ENCODE measurements at places on chromosomes 16 and 17.

DNA sequence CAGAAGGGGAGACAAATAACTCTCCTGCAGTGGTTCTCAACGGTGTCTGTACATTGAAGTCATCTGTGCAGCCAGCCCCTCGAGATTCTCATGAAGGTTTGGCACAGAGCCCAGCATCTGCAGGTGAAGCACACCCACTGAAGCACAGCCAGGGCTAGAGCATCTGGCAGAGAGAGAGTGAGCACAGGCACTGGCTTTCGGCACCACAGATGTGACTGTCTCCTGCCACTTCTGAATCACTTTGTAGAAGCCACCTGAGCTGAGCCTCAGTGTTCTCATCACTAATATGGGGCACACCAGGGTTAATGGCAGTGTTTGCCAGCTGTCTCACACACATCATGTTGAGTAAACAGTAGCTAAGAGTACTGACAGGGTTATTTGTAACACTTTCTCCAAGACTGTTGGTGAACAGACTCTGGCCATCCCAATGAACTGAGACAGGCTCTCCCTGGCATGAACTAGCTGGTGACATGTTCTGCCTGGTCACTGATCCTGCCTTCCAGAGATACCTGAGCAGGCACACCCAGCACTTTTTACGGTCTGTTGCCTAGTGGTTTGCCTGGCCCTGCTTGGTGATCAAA is 10.9 kb downstream of the HSPB9 start:
- peak; percentile 62 for DNase-seq

- peak; percentile 55 for DNase-seq
These were observed 454.1 kb downstream of the HS3ST3B1 start for GRCh38 chr17:14755002-14755401.

- no peak for DNase-seq
These were observed 12.7 kb downstream of the CNEP1R1 start for GRCh38 chr16:50037662-50038220.

DNA sequence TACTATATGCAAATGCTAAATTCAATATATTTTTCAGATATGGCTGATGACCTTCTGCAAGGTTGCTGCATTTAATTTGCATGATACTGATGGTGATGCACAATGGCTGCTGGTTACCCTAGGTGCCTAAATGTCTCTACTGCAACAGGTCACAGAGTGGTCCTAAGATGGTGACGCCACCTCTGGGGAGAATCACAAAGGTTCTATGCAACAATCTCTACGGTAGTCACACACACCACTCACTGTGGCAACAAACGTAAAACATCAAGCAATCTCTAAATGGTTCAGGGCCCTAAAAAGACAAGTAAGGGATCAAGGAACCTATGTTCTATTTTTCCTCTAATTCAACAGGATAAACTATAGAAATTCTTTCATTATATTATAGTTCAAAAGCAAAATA is 293.3 kb downstream of the CEP112 start:
- DNase-seq: no peak

DNA sequence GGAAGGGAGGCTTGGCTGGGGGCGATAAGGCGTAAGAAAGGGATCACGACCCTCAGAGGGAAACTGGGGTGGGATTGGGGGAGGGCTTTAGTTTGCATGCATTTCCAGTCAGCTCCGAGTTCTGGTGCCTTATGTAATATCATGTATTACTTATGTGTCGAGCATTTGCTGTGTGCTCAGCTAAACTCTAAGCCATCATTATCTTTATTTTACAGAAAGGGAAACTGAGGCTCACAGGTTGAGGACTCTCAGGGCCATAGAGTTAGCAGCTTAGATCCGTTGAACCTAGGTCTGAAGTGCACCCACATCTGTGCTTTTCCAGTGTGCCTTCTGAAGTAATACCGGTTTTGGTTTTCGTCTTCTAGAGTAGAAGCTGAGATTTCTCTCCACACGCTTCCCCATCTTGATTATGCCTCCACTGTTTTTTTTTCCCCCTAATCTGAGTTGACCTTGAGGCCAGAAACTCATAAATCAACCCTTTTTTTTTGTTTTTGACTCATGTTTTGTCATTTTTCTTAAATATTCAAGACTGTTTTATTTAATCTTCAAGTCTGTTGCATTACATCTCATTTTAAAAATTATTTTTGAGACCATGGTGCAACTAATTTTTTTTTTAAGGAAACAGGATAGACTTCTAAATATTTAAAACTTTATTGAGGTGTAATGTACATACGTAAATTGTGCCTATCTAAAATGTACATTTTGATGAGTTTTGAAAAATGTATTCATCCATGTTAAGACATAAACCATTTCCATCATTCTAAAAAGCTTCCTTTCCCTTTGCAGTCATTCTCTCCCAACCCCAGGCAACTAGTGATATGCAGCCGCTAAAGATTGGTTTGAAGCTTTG is 741 bp downstream of the CYB5B start:
- DNase-seq: no peak

DNA sequence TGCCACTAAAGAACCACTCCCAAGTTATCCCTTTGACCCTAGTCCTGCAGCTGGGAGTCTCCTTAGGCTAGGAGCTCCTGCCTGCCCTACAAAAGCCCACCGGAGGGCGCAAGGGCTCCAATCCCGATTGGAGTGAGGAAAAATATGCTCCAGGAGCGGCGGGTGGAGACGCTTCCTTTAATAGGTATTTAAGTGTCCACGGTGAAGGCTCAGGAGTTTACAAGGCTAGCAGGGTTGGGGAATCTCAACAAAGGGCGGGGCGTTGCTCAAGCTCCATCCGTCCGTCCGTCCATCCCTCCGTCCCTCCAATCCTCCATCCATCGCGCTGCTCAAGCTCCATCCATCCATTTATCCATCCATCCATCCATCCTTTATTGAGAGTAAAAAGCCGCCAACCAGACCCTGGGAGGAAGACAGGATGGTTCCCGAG is 556 bp upstream of the SPNS1 start:
- peak; percentile 72 for DNase-seq

DNA sequence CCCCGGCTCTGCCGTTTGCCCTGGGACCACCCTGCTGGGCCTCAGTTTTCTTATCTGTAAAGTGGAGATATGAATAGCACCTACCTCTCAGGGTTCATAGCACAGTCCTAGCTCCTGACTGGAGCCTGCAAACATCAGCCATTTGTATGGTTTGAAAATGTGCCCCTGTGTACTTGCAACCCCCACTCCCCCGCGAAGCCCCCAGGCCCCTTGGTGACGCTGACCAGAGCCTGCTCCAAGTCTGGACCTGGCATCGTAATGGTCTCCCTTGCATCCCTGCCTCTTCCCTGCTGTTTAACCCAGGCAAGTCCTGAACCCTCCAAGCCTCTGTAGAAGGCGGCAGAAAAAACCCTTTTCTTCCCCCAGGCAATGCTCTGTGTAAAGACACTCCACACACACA is 128.0 kb downstream of the IRF8 start:
- no peak for DNase-seq

GRCh38 chr17:27891841-27892240 is 1.3 kb downstream of the LYRM9 start:
- DNase-seq: no peak

DNA sequence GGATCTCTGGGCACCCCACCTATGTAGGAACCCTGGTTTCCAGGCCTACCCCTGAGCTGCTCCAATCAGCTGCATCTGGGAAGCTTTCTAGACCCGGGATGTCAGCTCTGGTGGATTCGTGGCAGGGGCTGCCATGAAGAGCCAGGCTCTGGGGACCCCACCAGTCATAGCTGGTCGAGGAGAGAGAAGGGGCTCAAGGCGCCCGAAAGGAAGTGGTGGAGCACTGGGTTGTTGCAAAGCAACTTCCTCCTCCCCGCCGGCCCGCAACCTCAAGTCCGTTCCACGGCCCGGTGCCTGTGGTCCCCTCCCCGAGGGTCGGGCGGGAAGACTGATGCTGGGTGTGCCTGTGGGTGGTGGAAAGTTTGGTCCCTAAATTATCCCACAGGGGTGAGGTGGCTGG is 10.2 kb downstream of the TBKBP1 start:
- DNase-seq: no peak

DNA sequence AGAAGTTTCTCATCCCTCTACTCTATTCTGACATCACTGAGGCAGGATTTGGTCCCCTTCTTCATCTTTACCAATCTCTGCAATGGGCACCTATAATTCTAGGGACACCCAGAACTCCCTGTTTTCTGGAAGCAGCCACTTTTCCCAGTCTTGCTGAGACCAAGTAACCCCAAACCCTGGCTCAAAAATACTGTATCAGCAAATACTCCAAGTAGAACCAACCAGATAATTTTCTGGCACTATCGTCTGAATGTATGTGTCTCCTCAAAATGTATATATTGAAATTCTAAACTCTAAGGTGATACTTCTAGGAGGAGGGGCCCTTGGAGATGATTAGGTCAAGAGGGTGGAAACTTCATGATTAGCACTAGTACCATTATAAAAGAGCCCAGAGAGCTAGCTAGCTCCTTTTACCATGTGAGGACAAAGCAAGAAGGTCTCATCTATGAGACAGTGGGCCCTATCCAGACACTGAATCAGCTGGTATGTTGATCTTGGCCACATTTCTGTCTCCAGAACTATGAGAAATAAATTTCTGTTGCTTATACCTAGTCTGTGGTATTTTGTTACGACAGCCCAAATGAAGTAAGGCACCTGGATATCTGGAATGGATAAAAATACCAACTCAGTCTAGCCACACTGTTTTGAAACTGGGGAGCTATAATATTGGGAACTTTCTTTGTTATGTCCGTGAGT is 464.4 kb downstream of the CDH11 start:
- DNase-seq: peak; percentile 2

GRCh38 chr17:63589646-63590045 is 11.0 kb upstream of the TACO1 start:
- DNase-seq: no peak

GRCh38 chr16:4026854-4027253 is 89.4 kb downstream of the ADCY9 start:
- no peak for DNase-seq

DNA sequence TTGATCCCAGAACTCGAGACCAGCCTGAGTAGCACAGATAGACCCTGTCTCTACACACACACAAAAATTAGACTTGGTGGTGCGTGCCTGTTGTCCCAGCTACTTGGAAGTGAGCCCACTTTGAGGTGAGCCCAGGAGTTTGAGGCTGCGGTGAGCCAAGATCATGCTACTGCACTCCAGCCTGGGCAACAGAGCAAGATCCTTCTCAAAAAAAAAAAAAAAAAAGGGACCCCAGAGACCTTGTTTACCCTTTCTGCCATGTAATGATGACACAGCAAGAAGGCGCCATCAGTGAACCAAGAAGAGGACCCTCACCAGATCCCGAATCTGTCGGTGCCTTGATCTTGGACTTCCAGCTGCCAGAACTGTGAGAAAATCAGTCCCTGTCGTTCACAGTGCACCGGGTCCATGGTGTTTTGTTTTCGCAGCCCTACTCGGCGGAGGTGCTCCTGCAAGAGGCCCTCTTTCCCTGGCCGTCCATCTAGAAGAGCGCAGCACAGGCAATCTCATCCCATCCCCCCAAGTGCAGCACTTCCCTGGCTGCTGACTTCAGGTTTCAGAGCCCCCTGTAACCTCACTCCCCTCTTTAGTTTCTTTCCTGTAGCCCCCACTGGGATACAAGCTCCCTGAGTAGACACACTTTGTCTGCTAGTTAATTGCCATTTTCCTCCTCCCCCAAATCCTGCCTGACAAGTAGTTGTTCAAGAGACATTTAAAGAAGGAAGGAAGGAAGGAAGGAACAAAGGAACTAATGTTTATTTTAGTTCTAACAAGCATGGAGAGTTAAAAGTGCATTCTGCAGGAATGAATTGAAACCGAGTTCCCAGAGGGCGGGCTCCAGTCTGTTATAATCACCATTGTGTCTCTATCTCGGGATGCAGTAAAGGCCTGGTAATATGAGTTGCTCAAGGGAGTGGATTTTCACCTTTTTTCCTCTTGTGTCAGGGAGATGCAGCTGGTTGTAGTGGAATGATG is 115.3 kb downstream of the SNX29 start:
- DNase-seq: no peak

- DNase-seq: no peak
These were observed 45.4 kb downstream of the WSB1 start for GRCh38 chr17:27339198-27339835.

DNA sequence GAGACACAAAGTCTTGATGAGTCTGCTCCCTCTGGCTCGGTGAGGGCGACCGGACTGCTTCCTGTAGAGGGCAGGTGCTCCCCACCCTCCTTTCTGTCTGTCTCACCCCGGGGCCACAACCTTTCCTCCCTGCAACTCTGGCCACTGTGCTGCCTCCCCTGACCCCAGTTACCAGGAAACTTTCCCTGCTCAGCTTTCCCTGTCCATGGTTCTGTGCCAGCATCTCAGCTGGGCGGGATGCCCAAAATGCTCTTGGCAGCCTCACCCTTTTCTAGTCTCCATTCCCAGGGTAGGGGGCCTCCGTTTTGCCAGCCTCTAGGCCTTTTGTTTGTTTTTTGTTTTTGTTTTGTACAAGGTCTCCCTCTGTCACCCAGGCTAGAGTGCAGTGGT is 1.4 kb downstream of the PLD2 start:
- DNase-seq: no peak

GRCh38 chr17:78164748-78165607 is 3.4 kb upstream of the SYNGR2 start:
- no peak for DNase-seq

DNA sequence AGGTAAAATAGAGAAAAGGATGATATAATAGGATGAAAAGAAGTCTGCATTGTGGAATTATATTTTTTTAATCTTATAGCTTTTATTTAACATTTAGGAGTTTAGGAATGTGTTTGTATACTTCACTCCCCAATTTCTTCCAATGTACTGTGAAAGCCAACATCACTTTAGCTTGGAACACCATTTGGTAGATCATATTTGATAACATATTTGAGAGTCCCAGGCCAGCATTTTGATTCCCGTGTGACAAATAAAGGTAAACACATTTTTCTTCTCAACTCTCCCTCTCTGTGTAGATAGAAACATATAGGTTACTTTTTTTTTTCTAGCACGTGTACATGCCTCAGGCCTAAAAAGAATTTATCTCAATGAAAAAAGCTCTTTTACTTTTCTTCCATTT is 1551.3 kb downstream of the CDH8 start:
- no peak for DNase-seq

GRCh38 chr17:77472468-77473310 is 331.9 kb downstream of the SEC14L1 start:
- DNase-seq: peak; percentile 45

- no peak for DNase-seq
These were observed 11.4 kb downstream of the CDC42EP4 start for GRCh38 chr17:73300392-73300791.

DNA sequence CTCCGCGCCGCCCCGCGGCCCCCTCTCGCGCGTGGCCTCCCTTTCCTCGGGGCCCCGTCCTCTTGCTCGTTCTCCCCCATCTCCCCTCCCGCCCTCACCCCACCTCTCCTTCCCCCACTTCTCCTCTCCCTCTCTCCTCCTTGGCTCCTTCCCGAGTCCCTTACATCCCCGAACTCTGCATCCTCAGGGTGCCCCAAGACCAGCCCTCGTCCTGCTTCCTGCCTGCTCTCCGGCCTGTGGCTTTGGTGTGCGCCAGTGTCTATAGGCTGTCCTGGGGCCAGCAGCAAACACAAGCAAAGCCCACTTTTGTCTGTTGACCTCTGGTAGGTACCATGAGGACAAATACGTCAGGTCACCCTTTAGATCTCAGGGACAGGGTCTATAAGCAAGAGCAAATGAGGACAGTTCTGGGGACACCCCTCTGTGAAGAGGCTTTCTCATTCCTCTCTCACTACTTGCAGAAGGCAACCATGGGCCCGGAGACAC is 284 bp upstream of the COPZ2 start:
- DNase-seq: no peak

GRCh38 chr16:85475233-85475632 is 137.9 kb upstream of the GSE1 start:
- DNase-seq: no peak

GRCh38 chr16:73149334-73149733 is 101.4 kb upstream of the ZFHX3 start:
- DNase-seq: no peak
